ENCODE measurements at places on chromosomes 3 and 15. TPM values are rescaled to one million over a fixed set of nuclear protein-coding genes. Genes with fewer than 3 reads are reported as not detected.

- DNase-seq = no peak
Observed at GRCh38 chr15:32864051-32864450, 146.2 kb downstream of the GREM1 start.

GRCh38 chr3:197874653-197875052, 75.3 kb upstream of the RPL35A start:
- DNase-seq = no peak

DNA sequence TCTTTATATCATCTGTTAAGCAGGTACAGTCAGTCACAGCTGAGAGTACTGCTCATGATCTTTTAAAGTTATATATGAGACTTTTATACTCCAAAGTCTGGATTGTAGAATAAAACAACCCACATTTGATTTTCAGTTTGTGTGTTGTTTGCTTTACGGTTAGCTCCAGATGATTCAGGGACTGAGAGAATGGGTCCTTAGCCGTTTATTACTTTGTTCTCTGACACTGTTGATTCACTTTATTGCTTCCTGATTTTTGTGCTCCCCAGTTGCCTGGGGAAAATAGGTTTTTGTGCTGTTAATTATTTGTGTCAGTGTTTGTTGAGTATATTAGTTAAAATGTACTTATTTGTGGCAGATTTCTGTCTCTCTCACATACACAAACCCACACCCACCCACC, 8.6 kb upstream of the EBLN2 start:
- DNase-seq = no peak

Gene FAM162A
- 24.1 TPM for total RNA-seq

Gene MUC20
- total RNA-seq = 11.2 TPM

Gene TM4SF1
- 168 TPM for total RNA-seq
